ENCODE measurements at places on chromosomes 16 and 17.

DNA sequence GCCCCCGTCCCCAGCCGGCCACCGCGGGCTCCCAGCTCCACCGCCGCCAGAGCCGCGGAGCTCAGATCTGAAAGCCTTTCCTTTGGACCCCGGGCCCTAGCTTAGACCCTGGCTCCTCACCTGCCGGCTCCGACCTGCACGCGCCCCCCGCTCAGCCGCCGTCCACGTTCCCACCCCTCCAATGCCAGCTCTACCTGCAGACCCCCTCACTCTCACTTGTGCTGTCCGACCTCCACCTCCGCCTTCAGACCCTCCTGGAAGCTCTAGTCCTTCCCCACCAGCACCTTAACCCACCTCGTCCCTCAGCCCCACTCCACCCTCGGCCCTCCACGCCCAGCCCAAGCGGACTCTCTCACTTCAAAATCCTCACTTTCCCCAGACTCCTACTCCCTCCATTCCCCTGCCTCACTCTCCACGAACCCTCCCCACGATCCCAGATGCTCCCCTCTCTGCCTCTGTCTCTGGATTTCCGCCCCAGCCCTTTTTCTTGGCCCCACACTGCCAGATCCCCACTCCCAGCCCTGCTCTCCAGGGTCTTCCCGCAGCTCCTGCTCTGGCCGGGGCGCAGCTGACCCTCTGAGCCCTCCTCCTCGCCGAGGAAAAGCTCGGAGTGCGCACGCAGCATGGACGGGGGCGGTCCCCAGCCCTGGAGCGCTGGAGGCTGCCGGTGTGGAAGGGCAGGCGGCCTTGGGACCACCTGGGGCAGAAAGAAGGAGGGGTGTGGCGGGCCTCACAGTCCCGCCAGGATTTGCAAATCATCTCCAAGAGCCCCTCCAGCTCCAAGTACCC, at the start of gene TMEM114:
Gene TMEM114 (minus strand): TSS at position 612 of the 789 bp plus-strand sequence. CDS start 673 bp downstream, outside the sequence.
- no peak within 1 kb of the TSS for H3K27ac ChIP-seq
- DNase-seq = no peak
- no peaks in the 10 kb centered on the region for H3K27me3 ChIP-seq
- no peaks in the 10 kb centered on the region for H3K36me3 ChIP-seq
- no peak within 1 kb of the TSS for H3K4me3 ChIP-seq

DNA sequence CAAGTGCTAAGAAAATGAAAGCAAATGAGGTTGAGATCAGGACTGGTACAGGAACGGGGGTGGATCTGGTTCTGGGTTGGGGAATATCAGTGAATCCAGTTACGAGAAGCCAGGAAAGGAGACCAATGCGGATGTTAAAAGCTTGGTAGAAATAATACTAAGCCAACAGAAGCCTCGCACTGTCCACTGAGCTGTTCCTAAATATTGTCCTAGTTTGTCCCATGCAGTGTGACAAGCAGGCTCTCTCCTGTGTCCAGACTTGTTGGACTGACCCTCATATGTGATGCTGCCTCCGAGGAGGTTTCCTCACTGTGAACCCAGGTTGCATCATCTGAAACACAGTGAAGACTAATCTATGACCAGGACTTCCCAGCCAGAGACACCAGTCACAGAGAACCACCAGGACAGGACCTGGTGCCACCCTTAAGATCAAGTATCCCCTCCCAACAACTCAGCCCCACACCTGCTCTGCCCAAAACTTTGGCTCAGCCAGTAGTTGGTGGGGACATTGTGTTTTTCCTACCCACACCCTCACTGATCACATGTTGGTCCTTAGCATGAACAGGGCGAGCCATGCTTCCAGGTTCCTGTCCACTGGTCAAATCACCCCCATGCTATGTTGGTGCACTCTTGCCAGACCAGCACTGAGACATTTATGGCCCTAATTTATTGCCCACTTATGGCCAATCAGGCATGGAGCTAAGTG, 32.7 kb upstream of the SCNN1B start:
- H3K27me3 ChIP-seq = no peaks in the 10 kb centered on the region
- peak overlapping the region; percentile 64 for H3K27ac ChIP-seq
- H3K4me3 ChIP-seq = no peak overlapping the region
- no peaks in the 10 kb centered on the region for H3K36me3 ChIP-seq

GRCh38 chr17:44540246-44541084, 16.8 kb upstream of the FZD2 start:
- no peak for DNase-seq
- no peaks in the 10 kb centered on the region for H3K27me3 ChIP-seq
- H3K4me1 ChIP-seq = peaks cover 62% of the 10 kb centered on the region
- no peaks in the 10 kb centered on the region for H3K36me3 ChIP-seq
- no peak overlapping the region for H3K4me3 ChIP-seq

- H3K27ac ChIP-seq = no peak overlapping the region
- no peaks in the 10 kb centered on the region for H3K36me3 ChIP-seq
- H3K4me1 ChIP-seq = no peaks in the 10 kb centered on the region
- no peak overlapping the region for H3K4me3 ChIP-seq
- H3K27me3 ChIP-seq = 0 out of 2 replicates have a peak, but pooled peaks cover 3% of the 10 kb centered on the region
Measured at GRCh38 chr17:36105781-36106492, 2.3 kb downstream of the CCL4 start.

- H3K4me1 ChIP-seq = no peaks in the 10 kb centered on the region
- H3K27ac ChIP-seq = no peak overlapping the region
- no peak overlapping the region for H3K4me3 ChIP-seq
- H3K27me3 ChIP-seq = no peaks in the 10 kb centered on the region
- H3K36me3 ChIP-seq = no peaks in the 10 kb centered on the region
Measured at GRCh38 chr17:65185668-65186382, 48.7 kb downstream of the RGS9 start.

GRCh38 chr16:65315081-65315780, 193.4 kb upstream of the CDH11 start:
- no peak overlapping the region for H3K27ac ChIP-seq
- H3K4me1 ChIP-seq = no peaks in the 10 kb centered on the region
- DNase-seq = no peak
- H3K27me3 ChIP-seq = no peaks in the 10 kb centered on the region
- H3K4me3 ChIP-seq = no peak overlapping the region
- no peaks in the 10 kb centered on the region for H3K36me3 ChIP-seq

GRCh38 chr17:29582772-29583171, 6.7 kb downstream of the GIT1 start:
- no peaks in the 10 kb centered on the region for H3K27me3 ChIP-seq
- DNase-seq = no peak
- H3K4me1 ChIP-seq = no peaks in the 10 kb centered on the region
- H3K27ac ChIP-seq = no peak overlapping the region

DNA sequence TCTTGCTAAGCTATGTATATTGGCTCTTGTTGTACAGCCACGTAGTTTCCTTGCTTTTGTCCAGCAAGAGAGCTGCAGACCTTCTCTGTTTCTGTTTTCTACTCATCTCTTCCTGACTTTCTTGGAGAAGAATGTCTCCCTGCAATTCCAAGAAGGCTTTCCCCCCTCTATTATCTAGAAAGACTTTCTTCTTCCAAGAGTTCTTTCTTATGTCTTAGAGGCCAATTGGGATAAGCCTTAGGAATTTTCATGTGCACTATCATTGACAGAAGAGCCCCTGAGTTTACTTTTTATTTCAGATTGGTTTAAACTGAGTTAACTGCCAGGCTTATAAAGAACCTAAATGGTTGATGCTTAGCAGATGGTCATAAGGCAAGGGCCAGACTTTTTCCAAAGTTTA, 9.0 kb downstream of the CAPNS2 start:
- no peak overlapping the region for H3K27ac ChIP-seq
- no peaks in the 10 kb centered on the region for H3K4me1 ChIP-seq
- no peaks in the 10 kb centered on the region for H3K36me3 ChIP-seq
- H3K27me3 ChIP-seq = no peaks in the 10 kb centered on the region
- no peak for DNase-seq
- H3K4me3 ChIP-seq = no peak overlapping the region

DNA sequence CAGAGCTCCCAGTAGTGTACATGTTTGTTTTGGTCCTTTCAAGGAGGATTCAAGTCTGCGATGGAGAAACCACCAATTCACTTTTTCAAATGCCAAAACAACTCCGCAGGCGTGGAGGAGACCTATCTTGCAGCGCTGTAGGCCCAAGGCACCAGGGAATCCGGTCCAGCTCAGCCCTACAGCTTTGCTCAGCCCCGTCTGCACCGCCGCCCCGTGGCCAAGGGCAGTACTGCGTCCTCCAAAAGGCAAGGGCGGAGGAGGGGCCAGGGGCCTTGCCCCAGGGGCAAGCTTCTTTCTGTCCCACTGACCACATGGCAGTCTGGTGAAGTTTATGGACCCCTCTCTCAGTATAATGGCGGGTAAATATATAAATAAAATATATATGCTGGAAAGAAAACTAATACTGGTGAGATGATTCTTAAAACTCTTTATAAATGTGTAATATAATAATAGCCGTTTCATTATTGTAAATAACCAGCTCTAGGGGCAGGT, 709 bp upstream of the CD300LG start:
- H3K36me3 ChIP-seq = no peaks in the 10 kb centered on the region
- H3K27ac ChIP-seq = no peak overlapping the region
- no peak overlapping the region for H3K4me3 ChIP-seq
- peaks cover 10% of the 10 kb centered on the region for H3K4me1 ChIP-seq

DNA sequence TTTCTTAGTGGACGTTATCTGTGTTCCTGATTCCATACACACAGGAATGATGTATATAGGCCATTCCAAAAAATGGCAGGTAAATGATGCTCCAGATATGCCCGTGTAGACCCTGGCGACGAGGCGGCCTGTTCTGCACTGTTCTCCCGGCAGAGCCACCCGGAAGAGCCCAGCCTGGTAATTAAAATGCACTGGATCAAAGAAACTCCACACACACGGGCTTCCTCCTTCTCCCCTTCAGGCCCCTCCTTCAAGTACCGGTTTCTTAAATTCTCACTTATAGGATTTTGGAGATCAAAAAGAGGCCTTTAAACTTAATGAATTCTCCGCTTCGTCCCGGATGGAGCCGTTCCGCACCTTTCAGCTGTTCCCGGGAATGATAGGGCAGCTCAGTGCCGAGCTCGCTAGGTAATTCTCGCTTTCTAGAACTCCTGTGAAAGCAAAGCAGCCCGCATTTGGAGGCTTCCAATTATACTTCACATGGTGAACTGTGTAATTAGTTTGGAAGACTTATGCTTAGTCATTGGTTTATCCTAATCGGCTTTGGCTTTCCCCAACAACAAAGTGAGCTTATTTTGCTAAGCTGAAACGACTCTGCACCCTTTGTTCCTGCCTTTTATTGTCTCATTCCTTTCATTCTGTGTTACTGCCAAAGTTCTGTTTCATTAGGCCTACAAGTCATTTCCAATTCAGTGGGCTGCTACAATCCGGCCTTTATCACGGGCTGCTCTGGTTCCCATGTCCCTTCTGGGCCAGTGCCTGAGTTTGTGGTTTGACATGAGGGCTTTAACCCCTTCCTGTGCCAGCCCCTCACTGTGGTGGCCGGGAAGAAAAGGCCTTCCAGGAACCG, 150.0 kb downstream of the MSI2 start:
- H3K4me1 ChIP-seq = peaks cover 23% of the 10 kb centered on the region
- no peak for DNase-seq
- peak overlapping the region; percentile 93 for H3K27ac ChIP-seq
- H3K4me3 ChIP-seq = no peak overlapping the region

DNA sequence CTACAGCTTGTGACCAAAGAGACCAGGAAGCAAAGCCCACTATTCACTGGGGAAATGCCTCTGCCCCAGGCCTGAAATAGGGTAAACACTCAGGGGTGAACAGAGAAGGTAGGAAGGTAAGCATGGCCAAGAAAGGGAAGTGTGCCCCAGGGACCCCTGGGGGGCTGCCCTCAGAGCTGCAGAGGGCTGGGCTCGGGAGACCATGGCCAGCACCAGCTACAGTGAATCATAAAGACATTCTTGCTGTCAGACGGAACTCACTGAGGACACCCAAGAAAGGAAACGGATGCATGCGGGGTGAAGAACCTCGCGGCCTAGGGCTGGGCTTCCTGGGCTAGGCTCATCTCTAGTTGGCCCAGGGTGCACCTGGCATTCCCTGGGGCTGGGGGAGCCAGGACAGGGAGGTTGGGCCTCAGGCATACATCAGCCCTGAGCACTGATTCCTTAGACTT, 9.6 kb downstream of the HIC1 start:
- peak overlapping the region; percentile 62 for H3K27ac ChIP-seq
- DNase-seq = no peak
- H3K36me3 ChIP-seq = peaks cover 3% of the 10 kb centered on the region
- no peaks in the 10 kb centered on the region for H3K27me3 ChIP-seq
- 0 out of 2 replicates have a peak, but pooled peaks cover 6% of the 10 kb centered on the region for H3K4me1 ChIP-seq
- no peak overlapping the region for H3K4me3 ChIP-seq

DNA sequence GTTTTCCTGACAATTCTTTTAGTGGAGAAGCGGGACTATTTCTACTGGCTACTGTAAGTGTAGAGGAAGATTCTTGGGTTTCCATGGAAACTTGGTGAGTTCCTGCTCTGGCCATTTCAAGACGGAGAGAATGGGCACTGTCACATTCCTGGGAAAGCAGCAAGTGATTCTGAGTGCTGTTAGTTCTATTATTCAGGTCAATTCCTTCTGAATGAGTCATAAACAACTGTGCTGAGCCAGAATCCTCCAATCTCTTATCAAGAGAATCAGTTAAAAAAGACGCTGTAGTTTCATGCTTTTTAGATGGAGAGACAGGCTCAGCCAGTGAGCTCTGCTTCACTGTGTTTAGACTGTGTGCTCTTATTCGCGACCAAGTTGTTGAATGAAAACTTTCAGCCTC, 19.6 kb downstream of the AKAP10 start:
- no peaks in the 10 kb centered on the region for H3K36me3 ChIP-seq
- no peaks in the 10 kb centered on the region for H3K27me3 ChIP-seq
- no peak overlapping the region for H3K4me3 ChIP-seq
- H3K27ac ChIP-seq = peak overlapping the region; percentile 80
- peak; percentile 60 for DNase-seq

GRCh38 chr17:46983782-46984181, 4.7 kb upstream of the RPRML start:
- H3K27ac ChIP-seq = no peak overlapping the region
- H3K4me1 ChIP-seq = peaks cover 4% of the 10 kb centered on the region
- peaks cover 1% of the 10 kb centered on the region for H3K27me3 ChIP-seq
- no peak overlapping the region for H3K4me3 ChIP-seq
- DNase-seq = no peak

DNA sequence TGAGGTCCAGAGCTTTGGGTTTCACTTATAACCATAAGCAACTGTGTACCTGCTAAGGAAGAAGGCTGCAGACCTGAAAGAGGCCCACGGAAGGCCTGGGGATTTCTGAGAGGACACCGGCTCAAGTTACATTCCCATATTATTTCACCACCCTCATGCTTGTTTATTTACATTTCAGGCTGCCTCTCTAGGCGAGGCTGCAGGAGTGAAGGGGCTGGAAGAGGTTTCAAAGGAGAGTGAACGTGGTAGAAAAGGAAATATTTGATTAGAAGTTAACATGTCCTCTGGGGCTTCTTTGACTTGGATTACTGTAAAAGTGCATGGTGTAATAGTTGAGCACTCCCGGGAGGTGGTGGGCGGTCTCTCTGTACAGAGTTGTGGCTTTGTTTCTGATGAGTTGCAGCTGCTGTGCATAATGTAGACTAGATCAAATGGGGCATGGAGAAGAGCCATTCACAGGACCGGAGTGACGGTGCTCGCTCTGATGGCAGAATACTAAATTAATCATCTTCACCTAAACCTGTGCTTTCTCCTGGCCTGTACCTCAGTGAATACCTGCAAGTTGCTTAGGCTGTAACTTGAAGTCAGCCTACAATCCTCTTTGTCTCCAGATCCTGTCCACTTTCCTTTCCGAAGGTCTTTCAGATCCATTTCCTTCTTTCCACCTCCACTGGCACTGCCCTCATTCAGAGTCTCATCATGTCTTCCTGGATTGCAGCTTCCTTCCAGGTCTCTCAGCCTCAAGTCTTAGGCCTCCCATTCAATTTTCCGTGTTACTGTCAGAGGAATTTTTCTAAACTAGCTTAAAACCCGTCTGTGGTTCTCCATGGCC, 1.9 kb upstream of the CPD start:
- peaks cover 37% of the 10 kb centered on the region for H3K4me1 ChIP-seq
- peak overlapping the region; percentile 14 for H3K27ac ChIP-seq
- H3K4me3 ChIP-seq = no peak overlapping the region
- peak; percentile 54 for DNase-seq
- H3K27me3 ChIP-seq = no peaks in the 10 kb centered on the region

Measured in Caco-2 (cell line).